ENCODE measurements at places on chromosomes 16 and 17. TPM values are rescaled to one million over a fixed set of nuclear protein-coding genes. Genes with fewer than 3 reads are reported as not detected.

- H3K36me3 ChIP-seq: no peaks in the 10 kb centered on the region
- H3K4me3 ChIP-seq: no peak overlapping the region
- no peak overlapping the region for H3K27ac ChIP-seq
- H3K27me3 ChIP-seq: no peaks in the 10 kb centered on the region
- peak; percentile 37 for DNase-seq
These were observed 1253.7 kb upstream of the CDH8 start for GRCh38 chr16:63289834-63290460.

DNA sequence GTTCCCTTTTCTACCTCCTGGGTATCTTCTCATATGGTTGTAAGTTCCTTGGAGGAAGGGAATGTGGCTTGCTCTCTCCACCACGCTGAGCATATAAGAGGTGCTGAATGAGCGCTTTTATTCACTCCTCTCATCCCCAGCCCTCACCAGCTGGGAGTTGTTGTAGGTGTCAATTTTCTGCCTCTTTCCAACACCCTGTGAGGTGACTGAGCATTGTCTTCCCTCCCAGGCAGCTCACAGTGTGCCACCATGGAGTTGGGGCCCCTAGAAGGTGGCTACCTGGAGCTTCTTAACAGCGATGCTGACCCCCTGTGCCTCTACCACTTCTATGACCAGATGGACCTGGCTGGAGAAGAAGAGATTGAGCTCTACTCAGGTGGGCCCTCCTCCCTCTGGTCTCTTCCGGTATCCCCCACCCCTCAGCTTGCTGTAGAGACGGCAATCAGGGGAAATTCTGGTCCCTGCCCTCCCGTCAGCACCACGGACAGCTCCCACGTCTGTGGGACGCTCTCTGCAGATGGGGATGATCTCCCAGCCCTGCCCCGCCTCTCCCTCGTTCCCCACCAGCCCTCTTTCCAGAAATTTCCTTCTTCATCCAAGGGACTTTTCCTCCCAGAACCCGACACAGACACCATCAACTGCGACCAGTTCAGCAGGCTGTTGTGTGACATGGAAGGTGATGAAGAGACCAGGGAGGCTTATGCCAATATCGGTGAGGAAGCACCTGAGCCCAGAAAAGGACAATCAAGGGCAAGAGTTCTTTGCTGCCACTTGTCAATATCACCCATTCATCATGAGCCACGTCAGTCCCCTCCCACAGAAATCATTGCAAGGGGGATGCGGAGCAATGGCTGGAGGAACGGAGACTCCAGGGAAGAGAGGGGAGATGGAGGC, 18.3 kb downstream of the CIITA start:
- H3K27me3 ChIP-seq: no peaks in the 10 kb centered on the region
- no peaks in the 10 kb centered on the region for H3K4me1 ChIP-seq
- peak; percentile 82 for DNase-seq
- H3K36me3 ChIP-seq: no peaks in the 10 kb centered on the region
- no peak overlapping the region for H3K27ac ChIP-seq

Gene C17orf50
- 0.74 TPM for total RNA-seq

GRCh38 chr17:80956321-80957190, 35.1 kb upstream of the CHMP6 start:
- H3K4me3 ChIP-seq: no peak overlapping the region
- H3K27me3 ChIP-seq: no peaks in the 10 kb centered on the region
- H3K4me1 ChIP-seq: no peaks in the 10 kb centered on the region
- no peak overlapping the region for H3K27ac ChIP-seq
- no peak for DNase-seq

- no peak overlapping the region for H3K4me3 ChIP-seq
- H3K27me3 ChIP-seq: no peaks in the 10 kb centered on the region
- H3K4me1 ChIP-seq: peaks cover 17% of the 10 kb centered on the region
These were observed 206.0 kb upstream of the CHMP6 start for GRCh38 chr17:80785477-80786178.

- no peaks in the 10 kb centered on the region for H3K27me3 ChIP-seq
- no peak overlapping the region for H3K27ac ChIP-seq
- DNase-seq: peak; percentile 41
- peaks cover 6% of the 10 kb centered on the region for H3K4me1 ChIP-seq
- no peaks in the 10 kb centered on the region for H3K36me3 ChIP-seq
- H3K4me3 ChIP-seq: no peak overlapping the region
These were observed 209.2 kb downstream of the PARN start for GRCh38 chr16:14420721-14421488.
